Right renal cortex interstitium (tissue), 3 donors: ENCODE measurements at places on chromosomes 12 and 14. TPM values are rescaled to one million over a fixed set of nuclear protein-coding genes. Genes with fewer than 3 reads are reported as not detected.

The MUCL1 gene
- not detected for polyA plus RNA-seq

DNA sequence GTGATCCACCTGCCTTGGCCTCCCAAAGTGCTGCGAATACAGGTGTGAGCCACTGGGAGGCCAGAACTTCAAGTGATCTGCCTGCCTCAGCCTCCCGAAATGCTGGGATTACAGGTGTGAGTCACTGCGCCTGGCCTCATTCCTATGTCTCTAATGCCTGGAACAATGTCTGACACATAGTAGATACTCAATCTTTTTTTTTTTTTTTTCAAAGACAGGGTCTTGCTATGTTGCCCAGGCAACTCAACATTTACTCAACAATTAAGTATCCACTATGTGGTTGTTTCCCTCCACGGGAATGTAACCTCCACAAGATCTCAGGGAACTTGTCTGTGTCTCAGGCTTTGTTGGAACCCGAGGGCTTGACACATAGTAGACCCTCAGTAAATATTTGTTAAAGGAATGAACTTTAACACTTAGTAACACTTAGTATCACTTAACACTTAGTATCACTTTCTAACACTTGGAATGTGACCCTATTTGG, 3.0 kb upstream of the TMEM120B start:
- DNase-seq, result no peak

The FOXN4 gene
- polyA plus RNA-seq, result 1.3 TPM

GRCh38 chr12:2451025-2451424, 343.7 kb upstream of the FKBP4 start:
- no peak for DNase-seq

The SLC39A5 gene
- polyA plus RNA-seq, result 36.0 TPM

The CD69 gene
- polyA plus RNA-seq, result 1.6 TPM

The MFAP5 gene
- 0.37 TPM for polyA plus RNA-seq

- DNase-seq, result no peak
Measured at GRCh38 chr12:107990325-107990724, 138.8 kb upstream of the WSCD2 start.

DNA sequence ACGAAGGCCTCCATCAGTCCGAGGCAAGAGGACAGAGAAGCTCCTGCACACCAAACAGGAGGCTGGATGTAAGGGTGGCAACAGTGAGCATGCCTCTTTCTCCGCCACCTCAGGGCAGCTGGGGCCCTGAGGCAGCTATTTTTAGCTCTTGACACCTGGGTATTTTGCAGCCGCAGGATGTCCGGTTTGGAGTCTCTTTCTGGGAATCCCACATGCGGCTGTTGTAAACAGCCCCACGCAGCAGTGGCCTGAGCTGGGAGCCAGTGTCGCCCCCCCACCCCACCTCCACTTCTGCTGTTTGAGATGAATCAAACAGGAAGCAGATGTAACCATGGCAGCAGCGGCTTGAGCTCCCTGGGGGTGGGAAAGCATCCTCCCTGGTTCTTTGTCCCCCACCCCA, 11.7 kb downstream of the HDAC7 start:
- DNase-seq, result no peak

GRCh38 chr14:39365354-39365753, 66.9 kb downstream of the FBXO33 start:
- no peak for DNase-seq

The ARG2 gene
- polyA plus RNA-seq, result 9.5 TPM

GRCh38 chr12:70383484-70383883, 17.4 kb downstream of the KCNMB4 start:
- DNase-seq, result no peak

The KCNA5 gene
- polyA plus RNA-seq, result 2.2 TPM

GRCh38 chr12:92540782-92541423, 161.9 kb upstream of the PLEKHG7 start:
- no peak for DNase-seq

GRCh38 chr12:54195737-54196347, 7.1 kb upstream of the SMUG1 start:
- no peak for DNase-seq

- no peak for DNase-seq
Measured at GRCh38 chr12:116600959-116601918, 42.1 kb downstream of the MAP1LC3B2 start.

- DNase-seq, result no peak
Measured at GRCh38 chr12:50425589-50426258, 25.0 kb downstream of the LARP4 start.

- no peak for DNase-seq
Measured at GRCh38 chr12:14921218-14921617, 17.1 kb downstream of the ERP27 start.

DNA sequence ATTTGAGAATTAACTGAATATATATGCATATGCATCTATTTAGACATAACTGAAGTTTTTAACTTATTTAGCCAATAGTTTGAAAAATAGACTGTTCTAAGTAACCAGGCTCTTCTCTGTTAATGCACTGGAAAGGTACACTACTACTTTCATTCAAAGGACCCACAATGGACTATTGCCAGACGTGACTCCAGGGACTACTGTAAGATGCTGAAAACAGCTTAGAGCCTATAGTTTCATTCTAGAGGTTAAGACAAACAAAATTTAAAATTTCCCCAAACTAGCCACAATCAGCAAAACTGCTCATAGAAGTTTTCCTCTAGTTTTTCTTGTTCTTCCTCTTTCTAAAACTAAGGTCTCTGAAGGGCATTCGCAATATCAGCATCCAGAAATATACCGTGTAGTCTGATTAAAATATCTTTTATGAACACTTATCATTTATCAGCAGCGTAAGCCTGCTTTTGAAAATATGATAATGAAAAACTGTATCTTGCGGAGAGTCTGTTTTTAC, 10.4 kb downstream of the APPL2 start:
- no peak for DNase-seq

The CCDC177 gene
- polyA plus RNA-seq, result 0.08 TPM

GRCh38 chr14:59283361-59283760, 94.9 kb downstream of the DAAM1 start:
- DNase-seq, result no peak

- peak; percentile 76 for DNase-seq
Measured at GRCh38 chr12:11648514-11649412, 711 bp upstream of the ETV6 start.

The ARHGAP9 gene
- 1.9 TPM for polyA plus RNA-seq
